NCI-H774 (cell line): ENCODE measurements at places on chromosomes 16 and 17.

DNA sequence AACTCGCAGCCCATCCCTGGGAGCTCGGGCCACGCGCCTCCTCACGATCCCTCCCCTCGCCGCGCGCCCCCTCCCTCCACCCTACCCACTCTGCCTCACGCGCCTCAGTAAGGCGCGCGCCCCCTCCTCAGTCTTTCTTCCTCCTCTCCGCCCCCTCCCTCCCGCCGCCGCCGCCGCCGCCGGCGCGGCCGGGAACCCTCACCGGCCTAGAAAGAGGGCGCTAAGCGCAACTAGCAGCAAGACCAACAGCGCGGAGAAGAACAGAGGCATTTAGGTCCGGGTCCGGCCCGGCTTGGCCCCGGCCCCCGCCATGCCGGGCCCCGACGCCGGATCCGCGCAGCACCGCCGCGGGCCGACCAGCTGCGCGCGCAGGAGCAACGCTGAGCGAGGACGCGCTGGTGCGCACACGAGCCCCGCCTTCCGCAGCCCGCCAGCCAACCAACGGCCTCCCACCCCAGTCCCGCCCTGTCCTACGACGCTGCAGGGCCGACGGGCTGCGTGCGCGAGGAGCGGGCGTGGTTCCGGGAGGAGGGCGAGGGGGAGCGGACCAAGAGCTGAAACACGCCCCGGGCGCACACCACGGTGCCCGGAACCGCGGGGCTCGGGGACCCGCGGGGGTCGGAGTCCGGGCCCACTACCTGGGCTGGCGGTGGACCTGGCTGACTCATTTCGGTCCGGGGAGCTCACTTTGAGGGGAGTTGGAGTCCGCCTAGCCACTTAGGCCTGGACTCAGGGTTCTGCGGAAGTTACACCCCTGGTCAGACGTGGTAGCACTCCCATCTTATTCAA is at the start of gene BLTP2:
BLTP2 (minus strand) TSS at position 372 of the 789 bp plus-strand sequence; CDS start at position 270, 102 bp downstream.
- peak; percentile 97 for DNase-seq

DNA sequence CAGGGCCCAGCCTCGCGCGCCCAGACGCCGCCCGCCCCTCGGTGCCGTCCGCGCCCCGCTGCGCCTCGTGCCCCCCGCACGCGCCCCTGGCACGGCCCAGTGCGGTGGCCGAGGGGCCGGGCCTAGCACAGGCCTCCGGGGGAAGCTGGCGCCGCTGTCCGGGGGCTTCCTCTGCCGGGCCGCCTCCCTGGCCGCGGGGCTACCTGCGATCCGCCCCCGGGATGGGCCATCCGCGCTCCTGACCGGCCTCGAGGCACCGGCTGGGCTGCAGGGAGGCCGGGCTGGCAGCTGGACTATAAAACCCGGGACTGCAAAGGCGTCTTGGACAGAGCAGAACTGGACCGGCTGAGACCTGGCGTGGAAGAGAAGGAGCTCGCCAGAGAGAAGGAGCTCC is 783 bp downstream of the BHLHA9 start:
- DNase-seq: no peak

DNA sequence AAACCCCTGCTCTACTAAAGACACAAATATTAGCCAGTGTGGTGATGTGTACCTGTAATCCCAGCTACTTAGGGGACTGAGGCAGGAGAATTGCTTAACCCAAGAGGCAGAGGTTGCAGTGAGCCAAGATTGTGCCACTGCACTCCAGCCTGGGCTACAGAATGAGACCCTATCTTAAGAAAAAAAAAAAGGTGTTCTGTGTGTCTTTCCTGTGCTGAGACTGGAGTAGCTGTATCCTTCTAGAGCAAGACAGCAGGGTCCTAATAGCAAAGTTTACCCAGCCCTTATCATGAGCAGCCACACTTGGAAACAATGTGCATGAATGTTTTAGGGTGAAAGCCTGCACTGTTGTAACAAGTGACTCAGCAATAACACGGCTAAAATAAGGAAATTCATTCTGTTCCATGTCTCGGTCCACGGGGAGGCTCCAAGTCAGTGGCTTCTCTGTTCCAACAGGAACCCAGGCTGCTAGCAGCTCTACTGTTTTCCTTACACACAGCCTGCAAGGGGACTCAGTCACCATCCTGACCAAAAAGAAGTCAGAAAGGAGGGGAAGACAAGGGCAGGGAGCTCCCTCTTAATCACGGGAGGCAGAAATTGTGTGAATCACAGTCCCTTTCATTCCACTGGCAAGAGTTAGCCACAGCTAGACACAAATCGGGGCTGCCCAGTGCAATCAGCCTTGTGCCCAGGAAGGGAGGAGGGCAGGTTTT is 7.1 kb upstream of the SLC5A11 start:
- no peak for DNase-seq

- DNase-seq: no peak
Observed at GRCh38 chr16:57134982-57135381, 42.6 kb downstream of the CPNE2 start.

DNA sequence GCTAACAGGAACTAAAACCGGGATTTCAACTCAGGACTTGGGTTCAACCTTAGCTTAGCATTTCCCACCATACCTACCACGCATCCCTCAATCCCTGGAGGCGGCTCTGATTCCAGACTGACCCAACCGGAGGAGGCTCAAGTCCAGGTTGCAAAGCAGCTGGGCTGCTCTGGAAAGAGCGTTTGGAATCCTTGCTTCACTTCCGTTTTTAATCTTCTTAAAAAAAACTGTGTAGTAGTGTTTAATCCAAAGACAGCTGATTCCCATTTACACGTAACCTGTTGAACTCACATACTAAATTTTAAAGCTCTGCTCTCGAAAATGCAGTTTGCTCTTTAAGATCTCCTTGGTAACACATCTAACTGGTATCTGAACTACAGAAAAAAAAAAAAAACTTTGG is 50.0 kb downstream of the NXN start:
- no peak for DNase-seq

DNA sequence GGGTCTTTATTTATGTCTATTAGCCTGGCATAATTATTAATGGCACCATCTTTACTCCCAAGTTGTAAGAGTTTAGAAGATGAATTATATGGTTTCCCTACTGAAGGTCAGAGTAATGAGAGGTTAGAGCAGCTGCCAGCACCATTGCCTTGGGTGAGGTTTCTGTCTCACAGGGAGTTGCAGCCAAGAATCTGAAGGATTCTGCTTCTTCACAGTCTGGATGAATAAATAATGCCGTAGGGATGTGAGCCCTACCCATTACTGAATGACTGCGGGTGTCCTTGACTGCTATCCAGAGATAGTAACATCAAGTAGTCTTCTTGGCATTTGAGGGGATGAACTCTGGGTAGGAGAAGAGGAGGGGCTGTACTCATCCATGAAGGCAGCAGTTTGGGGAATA is 52.8 kb upstream of the SMIM36 start:
- DNase-seq: no peak

DNA sequence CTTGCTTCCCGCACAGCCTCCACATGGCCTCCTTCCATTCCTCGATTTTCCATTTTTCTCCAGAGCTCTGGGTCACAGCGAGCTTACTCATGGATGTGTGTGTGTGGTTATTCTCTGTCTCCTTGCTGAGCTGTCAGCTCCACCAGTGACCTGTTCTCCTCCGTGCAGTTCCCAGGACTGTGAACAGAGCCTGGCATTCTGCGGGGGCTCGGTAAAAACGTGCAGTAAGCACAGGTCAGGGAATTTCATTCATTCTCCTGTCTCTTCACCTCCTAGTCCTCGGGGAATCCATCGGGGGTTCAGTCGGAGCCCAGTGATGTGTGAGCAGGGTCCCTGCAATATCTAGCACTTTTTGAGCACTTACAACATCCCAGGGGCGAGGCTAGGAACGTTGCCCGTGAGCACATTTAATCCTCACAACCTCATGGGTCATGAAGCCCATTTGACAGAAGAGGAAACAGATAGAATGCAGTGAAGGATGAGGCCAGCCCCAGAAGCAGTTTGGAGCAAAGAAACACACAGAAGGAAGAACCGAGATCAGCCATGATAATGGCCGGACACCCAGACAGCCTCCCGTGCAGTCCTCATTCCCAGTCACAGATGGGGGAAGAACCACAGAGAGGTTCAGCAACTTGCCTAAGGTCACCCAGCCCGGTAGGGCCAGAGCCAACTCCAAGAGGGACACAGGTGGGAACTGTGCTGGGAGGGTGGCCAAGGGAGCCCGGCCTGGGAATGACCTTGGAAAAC is 183.2 kb upstream of the GSE1 start:
- DNase-seq: no peak

DNA sequence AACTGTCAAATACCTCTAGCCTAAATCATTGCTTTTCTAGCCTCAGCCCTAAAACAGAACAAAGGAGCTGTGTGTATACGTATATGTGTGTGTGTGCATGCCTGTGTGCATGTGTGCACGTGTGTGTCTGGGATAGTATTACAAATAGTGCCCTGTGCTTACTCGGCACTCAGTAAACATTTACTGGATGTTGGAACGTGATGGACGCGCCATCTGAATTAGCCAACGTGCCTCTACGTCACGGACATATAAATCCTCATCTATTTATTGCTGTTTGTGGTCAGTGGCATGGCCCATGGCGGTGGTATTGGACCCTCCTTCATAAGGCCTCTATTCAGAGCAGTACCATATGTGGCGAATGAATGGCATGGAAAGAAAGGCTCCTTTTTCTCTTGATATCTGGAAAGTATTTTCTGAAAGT is 37.5 kb downstream of the WWP2 start:
- no peak for DNase-seq

GRCh38 chr17:81510785-81511553 is 1.6 kb downstream of the ACTG1 start:
- DNase-seq: no peak

GRCh38 chr16:73019457-73020362 is 28.2 kb downstream of the ZFHX3 start:
- DNase-seq: no peak

DNA sequence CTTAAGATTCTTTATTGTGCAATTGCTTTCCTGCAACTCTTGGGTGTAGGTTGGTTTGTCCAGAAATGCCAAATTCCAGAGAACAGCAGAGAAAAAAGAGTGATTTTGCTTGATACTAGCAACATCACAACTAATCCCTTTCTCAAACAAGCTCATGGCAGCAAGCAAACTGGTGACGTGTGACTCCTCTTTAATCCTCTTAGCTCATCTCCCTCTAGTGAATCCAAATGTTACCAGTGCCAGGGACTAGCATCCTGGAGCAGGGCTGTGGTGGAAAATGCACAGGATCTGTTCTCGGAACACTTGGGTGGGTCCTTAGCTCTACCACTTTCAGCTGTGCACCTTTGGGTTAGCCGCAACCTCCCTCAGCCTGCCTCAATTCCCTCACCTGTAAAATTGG is 204.0 kb upstream of the CCL2 start:
- no peak for DNase-seq

DNA sequence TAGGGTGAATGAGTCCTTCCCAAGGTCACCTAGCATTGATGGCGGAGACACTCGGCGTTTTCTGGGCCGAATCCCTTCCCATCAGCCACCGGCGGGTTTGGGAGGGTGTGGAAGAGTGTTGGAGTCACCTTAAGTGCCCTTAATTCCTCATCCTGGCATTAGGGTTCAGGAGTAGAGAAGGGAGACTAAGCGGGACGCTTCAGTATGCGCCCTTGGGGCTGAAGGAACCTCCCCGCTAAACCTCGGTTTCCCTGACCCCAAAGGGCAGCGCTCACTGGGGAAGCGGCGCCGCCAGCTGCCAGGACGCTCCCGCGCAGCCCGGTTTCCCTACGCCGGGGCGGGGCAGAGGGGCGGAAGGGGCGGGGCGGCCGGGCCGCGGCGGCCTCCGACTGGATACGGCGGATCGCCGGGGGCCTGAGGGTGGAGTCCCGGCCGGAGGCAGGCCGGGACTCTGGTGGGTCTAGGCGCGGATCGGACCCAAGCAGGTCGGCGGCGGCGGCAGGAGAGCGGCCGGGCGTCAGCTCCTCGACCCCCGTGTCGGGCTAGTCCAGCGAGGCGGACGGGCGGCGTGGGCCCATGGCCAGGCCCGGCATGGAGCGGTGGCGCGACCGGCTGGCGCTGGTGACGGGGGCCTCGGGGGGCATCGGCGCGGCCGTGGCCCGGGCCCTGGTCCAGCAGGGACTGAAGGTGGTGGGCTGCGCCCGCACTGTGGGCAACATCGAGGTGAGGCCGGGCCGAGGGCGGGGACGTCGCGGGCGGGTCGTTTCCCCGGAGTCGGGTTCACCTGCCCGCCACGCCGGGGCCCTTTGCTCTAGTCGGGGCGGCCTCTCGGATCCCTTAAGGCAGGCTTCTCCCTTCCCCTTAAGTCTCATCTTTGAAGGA is at the start of gene DHRS11:
DHRS11 (plus strand) TSS at position 446 of the 882 bp plus-strand sequence; CDS start at position 577, 131 bp downstream.
- peak; percentile 85 for DNase-seq

- DNase-seq: no peak
Observed at GRCh38 chr17:44892250-44892649, 7.0 kb downstream of the EFTUD2 start.

- peak; percentile 0 for DNase-seq
Observed at GRCh38 chr16:2082171-2082982, 34.6 kb downstream of the TSC2 start.

DNA sequence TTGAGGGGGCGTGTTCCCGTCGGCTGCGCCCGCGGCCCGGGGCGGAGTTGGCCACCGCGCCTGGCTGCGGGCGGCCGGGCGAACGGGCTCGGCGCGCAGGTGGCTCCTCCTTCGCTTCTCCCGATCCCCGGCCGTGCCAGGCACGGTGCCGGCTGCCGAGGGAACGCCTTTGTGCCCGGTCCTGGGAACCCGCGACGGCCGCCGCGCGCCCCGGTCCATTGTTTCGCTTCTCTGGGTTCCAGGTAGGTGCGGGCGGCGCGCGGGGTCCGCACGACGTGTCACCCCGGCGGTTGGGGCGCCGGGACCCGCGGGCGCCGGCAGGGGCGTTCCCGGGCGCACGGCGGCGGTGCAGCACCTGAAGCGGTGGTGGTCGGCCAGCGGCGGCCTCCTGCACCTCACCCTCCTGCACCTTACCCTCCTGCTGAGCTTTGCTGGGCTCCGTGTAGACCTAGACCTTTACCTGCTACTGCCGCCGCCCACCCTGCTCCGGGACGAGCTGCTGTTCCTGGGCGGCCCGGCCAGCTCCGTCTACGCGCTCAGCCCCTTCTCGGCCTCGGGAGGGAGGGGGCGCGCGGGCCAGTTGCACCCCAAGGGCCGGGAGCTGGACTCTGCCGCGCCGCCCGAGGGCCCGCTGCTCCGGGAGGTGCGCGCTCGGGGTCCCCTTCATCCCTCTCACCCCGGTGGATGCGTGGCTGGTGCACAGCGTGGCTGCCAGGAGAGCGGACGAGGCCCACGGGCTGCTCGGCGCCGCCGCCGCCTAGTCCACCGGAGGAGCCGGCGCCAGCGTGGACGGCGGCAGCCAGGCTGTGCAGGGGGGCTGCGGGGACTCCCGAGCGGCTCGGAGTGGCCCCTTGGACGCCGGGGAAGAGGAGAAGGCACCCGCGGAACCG is 99.9 kb downstream of the EFCAB13 start:
- no peak for DNase-seq

DNA sequence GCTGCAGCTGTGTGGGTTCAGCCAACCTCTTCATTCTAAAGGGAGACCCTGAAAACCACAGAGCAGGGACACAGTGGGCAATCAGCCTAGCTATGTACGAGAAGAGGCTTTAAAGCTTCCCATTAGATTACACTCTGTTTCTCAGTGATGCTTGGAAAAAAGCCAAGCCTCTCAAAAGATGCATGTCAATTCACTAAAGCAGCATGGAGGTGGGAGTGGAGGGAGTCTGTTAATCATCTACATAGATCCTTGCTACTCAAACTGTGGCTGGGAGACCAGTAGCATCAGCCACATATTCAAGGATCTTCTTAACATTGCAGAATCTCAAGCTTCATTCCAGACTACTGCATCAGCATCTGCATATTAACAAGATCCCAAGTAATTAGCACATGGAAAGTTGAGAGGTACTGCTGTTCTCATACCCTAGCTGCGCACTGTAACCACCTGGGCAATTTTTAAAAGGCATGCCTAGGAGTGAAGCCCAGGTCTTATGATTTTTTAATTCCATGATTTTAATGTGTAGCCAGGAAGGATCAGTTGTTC is 305.9 kb downstream of the PMP22 start:
- DNase-seq: no peak

GRCh38 chr16:65070831-65071432 is 50.9 kb downstream of the CDH11 start:
- DNase-seq: peak; percentile 45
